ENCODE measurements at places on chromosomes 7 and 10.

DNA sequence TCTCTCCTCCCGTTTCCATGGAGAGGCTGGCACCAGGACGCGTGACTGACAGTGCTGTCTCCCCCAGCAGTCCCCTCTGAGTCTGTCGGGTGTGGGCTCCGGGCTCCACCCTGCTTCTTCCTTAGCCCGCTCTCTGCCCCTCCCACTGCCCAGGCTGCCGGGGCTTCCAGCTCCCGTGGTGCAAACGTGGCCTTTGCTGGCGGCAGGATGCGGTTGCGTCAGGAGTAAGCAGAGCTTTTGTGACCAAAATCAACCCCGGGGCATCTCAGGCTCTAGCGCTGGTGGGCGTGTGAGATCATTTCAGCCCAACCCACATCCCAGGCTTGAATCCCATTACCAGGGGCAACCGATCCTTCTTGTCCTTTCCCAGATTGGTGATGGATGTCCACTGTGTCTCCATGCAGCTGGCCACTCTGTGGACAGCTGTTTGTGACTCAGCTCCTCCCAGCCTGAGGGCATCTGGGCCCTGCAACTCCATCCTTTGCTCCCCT lies 28.2 kb downstream of the PTPRE start:
- DNase-seq: peak; percentile 39

- no peak for DNase-seq
These were observed 188.8 kb upstream of the NRP1 start for GRCh38 chr10:33523236-33523792.

GRCh38 chr10:14491811-14492210 lies 161.1 kb upstream of the FRMD4A start:
- DNase-seq: no peak

DNA sequence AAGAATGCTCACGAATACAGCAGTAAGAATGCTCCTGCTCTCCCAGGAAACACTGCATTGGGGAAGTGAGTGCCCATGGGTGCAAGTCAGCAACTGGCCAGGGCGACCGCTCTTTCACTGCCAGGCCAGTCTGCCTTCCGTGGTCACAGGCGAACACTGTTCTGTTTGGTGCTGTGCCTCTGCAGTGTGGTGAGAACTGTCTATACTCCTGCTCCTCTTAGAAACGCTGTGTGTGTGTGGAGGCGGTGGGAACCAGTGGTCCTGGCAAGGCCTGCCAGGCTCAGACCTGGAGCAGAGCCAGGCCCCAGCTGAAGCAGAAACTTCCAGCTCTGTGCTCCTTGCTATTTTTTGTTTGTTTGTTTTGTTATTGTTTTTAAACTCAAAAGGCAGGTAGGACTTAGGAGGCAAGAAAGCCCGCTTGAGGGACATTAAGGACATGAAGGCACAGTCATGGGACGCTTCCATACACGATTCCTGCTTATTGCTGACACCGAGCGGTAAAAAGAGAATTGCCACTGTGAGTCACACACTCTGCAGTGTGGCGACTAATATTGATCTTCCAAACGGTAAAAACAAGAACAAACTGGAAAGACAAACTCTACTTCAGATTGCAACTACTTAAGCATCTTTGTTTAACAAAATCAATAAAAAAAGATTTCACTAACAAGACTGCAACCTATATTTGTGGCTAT lies 430.8 kb downstream of the DNAJB6 start:
- DNase-seq: peak; percentile 53

GRCh38 chr10:105063796-105064195 lies 422.7 kb downstream of the SORCS3 start:
- peak; percentile 38 for DNase-seq

- no peak for DNase-seq
These were observed at the start of gene H2BK1 for GRCh38 chr7:151210087-151210854. Gene H2BK1, minus strand, starts transcription at chr7:151210488. Its CDS starts 170 bp downstream, at chr7:151210318.

DNA sequence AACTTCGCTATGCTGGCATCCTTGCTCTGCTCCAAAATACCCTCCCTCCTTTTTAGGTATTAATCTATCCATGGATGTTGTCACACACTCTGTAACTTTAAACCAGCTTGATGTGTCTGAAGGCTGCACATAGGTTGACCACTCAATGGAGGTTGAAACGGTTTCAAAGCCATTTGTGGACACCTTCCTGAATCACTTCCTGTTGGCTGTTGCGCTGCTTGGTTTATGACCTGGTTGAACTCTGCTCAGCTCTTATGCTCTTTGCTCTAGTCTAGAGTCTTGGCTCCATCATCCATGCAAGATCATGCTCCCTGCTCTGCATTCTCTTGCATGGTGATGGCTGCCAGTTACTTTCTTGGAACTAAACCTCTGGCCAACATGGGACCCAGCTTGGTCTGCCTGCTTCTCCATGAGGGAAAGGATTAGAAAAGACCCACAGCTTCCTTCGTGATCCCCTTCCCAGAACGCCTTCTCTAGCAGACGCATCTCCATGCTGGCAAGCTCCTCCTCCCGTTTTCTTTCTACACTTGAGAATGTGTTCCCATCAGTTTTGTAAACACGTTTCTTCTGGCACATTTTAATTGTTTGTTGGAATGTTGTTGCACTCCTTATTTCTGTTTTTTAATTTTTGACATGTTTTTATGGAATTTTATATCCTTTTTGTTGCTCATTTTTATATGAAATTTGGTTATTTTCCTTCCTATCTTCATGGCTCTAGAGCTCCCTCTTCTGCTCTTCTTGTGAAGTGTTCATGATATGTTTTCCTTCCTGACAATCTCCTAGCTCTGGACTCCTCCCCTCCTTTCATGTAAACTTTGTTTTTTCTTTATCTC lies 149.8 kb downstream of the XPNPEP1 start:
- peak; percentile 59 for DNase-seq

DNA sequence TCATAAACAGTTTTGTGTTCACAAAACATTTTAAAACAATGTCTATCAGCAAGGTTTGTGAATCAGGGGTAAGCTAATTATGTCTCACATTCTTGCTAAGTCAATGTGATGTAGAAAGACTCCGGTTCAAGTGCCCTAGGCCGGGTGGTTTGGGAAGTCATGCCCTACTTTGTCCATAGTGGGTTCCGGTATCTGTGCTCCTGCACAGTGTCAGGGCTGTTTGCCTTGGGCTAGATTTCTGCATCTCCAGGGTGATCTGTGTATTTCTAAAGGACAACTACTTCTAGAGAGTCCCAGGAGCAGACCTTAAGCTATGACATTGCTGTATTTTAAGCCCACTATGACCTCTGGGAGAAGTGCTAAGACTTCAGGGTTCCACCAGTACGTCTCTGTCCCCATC lies 504.1 kb downstream of the PLXNA4 start:
- no peak for DNase-seq

GRCh38 chr7:38020121-38020785 lies 99.8 kb downstream of the EPDR1 start:
- DNase-seq: no peak

DNA sequence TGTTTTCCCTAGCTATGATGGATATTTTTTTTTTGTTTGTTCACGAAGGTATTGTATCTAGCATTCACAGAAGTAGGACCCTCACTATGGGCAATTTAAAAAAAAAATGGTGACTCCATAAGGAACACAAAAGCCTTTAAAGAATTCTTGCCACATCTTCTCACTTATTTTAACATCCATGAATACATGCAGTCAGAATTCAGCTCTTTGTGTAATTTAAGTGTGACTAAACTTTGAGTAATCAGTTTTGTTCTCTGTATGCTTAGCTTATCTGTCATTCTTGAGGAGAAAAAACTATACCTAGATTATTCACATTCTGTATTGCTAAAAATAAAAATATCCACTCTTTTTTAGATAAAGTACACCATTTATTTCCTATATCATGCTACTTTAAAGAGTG lies 313.2 kb upstream of the KCND2 start:
- DNase-seq: no peak

DNA sequence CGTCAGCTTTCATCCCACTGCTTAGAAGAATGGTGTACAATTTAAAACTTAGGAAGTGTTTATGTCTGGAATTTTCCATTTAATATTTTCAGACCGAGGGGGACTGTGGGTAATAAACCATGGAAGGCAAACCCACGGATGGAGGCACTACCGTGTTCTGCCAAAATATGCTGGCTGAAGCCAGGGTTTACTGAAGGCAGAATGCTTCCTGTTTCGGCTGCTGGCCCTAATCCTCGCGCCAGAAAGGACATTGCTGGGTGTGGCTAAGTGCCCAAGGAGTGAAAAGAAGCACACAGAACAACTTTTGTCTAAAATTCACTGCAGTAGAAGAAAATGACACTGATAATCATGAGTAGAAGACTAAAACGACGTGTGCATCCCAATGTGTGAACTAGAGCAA lies 32.3 kb downstream of the PITRM1 start:
- no peak for DNase-seq

DNA sequence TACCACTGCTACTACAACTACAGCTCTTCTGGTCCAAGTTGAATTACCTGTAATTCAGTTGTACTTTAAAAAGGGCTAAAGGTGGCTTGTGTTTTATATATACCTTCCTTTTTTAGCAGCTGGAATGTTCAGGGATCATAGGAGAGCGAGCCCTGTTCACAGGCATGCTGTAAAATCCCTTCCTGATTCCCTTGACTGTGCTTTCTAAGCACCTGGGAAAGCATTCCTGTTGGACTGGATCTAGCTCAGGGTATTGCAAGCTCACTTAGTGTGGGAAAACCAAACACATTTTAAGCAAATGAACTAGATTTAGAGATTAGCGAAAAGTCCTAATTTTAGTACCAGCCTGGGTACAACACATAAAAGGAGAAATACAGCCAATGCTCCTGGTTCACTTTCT lies 31.5 kb downstream of the BPGM start:
- DNase-seq: no peak

DNA sequence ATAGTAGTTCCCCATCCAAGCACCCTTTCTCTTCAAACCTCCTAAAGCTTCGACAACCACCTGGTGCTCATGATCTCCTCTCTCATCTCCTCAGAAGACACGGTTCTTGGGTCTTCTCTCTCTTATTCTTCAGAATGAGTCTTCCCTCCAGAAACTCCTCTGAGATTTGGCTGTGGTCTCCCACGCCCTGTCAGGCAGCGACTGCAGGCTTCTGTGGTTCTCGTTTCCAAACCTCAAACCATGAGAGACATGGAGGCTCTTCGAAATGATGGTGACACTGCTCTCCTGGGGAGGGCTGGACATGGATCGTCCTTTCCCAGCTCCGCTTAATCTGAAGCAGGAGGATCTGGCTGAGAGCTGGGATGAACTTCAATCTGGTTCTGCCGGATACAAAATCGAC lies 78.6 kb upstream of the PITRM1 start:
- DNase-seq: no peak

DNA sequence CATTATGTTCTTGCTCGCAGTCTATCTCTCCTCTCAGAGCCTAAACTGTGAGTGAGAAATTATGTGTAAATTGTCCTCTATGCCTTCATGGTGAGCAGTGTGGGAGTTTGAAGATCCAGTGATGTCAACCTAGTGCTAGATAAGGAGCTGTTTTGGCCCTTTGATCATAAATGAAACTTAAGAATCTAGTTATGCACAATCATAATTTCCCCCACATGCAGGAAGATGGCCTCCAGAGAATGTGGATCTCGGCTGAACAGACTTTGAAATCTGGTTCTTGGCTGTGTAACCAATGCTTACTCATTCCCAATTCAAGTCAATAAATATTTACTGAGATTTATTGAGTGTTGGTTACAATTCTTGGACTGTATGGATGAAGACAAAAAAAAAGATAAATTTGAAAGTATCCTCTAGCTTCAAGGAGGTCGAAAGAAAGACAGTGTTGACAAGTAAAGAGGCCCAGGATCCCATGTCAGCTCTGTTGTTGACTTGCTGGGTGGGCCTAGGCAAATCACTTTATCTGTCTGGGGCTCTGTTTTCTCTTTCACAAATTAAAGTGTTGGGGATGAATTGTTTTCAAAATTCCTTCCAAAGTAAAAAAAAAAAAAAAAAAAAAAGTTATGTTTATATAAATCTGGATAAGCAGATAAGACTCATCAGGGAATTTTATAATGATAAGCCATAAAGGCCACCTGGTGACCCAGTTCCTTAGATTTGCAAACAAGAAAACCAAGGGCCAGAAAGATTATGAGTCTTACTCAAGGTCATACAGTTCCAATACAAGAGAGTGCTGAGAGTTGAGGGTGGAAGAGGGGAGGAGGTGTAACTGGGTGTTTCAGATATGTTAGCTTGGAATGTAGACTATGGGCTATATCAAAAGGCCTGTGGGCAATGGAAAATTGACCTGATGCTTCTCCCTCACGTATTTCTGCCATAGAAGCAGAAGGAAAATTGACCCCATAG lies 969.9 kb downstream of the KCNMA1 start:
- no peak for DNase-seq

DNA sequence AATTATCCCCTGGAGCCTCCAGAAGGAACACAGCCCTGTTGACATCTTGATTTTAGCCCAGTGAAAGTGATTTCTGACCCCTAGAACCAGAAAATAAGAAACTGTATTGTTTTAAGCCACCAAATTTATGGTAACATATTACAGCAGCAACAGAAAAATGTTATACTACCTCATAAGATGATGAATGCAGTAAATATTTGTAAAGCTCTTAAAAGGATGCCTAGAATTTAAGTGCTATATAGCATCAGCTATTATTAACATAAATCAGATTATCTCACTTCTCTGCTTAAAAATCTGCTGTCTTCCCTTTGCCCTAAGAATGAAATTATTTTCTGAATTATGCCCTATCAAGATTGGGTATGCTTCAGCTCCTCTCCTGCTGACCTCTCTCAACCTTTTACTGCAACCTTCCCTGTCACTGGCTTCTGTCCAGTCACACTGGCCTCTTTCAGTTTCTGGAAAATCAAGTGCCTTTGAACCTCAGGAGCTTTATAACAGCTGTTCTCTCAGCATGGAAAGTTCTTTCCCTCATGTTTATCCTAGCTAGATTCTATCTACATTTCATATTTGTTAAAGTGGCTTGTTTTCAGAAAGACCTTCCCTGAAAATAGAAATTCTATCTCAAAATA lies 78.9 kb downstream of the GPR37 start:
- no peak for DNase-seq

DNA sequence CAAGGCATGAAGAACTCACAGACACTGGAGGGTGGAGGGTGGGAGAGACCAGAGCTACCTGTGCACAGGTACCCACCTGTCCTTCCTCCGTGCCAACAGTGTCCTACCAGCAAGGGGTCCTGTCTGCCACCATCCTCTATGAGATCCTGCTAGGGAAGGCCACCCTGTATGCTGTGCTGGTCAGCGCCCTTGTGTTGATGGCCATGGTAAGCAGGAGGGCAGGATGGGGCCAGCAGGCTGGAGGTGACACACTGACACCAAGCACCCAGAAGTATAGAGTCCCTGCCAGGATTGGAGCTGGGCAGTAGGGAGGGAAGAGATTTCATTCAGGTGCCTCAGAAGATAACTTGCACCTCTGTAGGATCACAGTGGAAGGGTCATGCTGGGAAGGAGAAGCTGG lies 21.8 kb downstream of the PRSS2 start:
- no peak for DNase-seq

DNA sequence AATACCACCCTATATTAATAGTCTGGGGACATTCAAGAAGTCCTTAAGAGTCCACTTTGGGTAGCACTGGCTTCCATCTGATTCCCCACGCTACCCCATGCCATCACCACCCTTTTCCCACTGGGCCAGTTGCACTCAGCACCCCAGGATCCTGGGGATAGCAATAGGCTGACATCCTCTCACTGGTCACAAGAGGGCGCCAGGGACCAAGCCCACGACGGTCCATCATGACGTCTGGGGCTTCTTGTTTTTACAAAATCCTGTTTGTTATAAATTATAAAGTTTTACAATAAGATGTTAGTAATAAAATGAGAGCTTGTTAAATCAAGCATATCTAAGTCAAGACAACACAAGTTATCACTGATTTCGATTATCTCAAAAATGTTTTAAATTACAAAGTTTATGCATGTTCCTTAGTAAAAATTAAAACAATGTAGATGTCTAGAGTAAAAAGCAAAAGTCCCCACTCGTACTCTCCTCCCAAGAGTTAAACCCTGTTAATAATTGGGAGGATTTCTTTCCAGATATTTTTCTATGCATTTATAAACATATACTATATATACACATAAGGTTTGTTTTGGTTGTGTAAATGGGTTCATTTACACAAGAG lies 15.4 kb downstream of the GPNMB start:
- peak; percentile 27 for DNase-seq
